ENCODE measurements at places on chromosomes 16 and 17.

- no peak for DNase-seq
Measured at GRCh38 chr17:40538019-40538935, 27.0 kb downstream of the CCR7 start.

DNA sequence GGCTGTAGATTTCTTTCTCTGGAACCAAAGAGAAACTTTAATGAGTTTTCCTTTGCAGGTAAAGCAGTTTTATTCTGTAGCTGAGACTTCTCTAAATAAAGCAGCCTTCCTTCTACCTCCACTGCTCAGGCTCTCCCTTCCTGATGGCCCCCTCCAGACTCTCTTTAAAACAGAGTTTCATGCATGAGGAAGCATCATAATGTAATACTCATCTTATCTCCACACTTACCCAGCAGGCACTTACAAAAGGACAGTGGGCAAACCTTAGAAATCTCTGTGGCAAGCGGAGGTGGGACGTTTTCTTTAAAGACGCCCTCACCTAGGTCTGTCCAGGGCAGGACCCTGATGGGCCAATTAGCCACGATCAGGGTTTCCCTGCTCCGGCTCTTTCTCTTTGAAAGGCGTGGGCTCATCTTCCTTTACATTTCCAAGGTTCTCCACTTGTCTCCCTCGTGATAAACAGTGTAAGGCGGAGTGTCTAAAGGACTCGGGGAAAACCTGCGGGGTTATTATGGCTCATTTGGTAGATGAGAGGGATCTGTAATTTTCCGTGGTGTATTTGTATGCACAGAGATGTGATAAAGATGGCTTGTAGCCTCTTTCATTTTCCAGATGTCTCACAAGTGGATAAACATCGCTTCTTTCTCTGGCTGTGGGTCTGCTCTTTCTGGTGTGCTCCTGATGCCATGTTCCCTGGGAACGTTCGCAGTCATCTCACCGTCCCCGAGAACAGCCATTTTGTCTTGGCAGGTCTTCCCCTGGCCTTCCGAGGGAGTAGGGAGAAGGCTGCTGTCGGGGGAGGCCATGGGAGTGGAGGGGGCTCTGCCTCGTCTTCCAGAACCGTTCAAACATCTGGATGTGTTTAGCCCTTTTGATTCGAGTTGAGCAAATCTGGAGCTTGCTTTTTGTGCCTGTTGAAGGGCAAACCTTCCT is 239.0 kb downstream of the CCDC182 start:
- no peak for DNase-seq

- no peak for DNase-seq
Measured at GRCh38 chr17:79989106-79989835, 46.4 kb downstream of the TBC1D16 start.

DNA sequence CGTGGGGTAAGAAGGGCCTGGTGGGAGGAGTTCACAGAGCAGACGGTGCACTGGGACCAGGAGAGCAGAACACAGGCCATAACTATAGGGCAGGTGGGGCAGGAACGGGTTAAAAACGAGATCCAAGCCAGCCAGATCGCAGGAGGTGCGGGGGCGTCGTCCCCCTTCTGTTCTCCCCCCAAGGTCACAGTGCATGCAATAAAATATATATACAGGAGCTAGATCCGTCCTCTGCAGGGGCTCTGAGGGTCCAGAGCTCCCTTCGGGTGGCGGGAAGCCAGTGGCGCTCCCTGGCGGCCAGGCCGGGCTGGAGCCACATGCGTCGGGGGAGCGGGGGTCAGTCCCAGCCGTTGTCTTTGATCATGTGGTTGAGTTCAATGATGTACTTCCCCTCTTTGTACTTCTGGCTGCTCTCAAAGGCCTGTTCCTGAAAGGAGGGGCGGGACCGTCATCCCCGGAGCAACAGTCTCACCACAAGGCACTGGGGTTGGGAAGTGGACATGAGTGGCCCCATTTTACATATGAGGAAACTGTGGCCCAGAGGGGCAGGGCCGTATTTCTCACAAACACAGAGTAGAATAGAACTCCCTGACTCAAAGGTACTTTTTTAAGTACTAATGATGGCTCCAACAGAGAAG is 768 bp upstream of the TBX6 start:
- DNase-seq, result peak; percentile 90

GRCh38 chr17:39134878-39135277 is 16.6 kb downstream of the PLXDC1 start:
- DNase-seq, result no peak
